Lower lobe of right lung (tissue), 2 donors: ENCODE measurements at places on chromosomes 1 and 21.

DNA sequence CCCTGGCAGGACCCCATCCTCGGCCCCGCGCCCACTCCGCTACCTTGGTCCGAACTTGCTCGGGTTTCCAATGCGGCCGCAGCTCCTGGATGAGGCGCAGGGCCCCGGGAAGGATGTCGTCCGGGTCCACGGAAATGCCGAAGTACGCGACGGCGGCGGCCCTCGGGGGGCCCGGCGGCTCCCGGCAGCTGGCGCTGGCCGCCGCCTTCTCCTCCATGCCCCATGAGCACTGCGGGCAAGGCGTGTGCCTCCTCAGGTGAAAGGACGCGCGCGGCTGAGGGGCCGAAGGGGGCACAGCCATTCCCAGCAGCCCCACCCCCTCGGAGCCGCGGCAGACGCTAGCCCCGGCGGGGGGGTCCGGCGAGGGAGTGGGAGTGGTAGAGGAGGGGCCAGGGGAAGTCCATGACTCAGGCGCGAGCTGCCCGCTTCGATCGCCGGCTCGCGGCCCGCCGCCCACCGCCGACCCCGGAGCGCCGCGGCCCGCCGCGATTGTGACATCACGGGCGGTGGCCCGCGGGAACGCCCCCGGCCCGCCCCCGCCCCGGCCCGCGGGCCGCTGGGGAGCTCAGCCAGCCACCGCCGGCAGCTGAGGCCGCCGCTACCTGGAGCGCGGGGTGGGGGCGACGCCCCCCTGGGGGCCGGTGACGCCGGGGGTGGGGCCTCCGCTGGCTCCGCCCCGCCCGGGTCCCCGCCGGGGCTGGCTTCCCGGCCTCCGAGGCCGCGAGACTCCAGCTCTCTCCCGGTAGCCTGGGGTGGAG, at the start of gene ETNK2:
Gene ETNK2 (minus strand): TSS at position 493 of the 758 bp plus-strand sequence. CDS start 192 bp downstream, at position 301.
- DNase-seq, result peak; percentile 61

DNA sequence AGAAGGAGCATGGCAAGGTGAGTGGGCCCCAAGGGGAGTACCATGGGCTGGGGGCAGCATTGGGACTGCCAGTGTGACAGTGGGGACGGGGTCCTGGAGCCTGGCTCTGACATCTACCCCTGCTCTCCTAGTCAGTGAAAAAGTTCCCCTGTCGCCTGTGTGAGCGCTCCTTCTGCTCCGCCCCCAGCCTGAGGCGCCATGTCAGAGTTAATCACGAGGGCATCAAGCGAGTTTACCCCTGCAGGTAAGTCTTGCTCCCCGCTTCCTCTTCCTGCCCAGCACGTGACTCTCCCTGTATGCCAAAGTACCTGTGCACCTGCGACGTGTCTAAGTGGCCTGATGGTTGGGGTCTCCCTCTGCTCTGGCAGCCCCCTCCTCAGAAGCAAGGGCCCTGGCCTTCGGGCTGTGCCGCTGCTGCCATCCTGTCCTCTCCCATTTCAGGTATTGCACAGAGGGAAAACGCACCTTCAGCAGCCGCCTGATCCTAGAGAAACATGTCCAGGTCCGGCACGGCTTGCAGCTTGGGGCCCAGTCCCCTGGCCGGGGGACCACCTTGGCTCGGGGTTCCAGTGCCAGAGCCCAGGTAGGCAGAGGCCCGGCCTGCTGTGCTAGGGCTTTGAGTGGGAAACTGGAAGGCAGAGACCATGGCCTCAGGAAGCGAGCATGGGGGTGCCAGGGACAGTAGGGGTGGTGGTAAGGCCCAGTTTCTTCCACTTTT, 8.1 kb downstream of the ZNF687 start:
- no peak for DNase-seq

DNA sequence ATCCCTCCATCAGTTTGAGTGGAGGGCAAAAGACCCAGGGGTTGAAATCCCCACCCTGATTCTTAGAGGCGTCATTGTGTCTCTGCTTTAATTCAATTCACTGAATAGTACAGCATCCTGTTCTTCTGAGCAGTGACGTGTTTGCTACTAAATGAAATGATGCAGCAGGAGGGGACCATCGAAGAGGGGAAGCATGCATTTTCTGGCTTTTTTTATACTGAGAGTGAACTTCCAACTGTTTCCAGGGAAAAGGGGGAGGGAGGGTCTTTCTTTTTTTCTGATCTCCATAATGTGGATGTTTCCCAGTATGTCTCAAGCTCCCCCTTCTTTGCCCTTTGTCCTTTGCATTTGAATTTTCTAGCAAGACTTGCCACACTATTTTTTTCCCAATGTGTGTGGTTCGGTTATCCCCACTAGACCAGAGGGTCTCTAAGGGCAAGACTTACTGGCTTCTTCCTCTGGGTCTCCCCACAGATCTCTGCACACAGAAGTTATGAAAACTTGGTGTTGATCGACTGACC, 2.7 kb downstream of the INTS3 start:
- no peak for DNase-seq

DNA sequence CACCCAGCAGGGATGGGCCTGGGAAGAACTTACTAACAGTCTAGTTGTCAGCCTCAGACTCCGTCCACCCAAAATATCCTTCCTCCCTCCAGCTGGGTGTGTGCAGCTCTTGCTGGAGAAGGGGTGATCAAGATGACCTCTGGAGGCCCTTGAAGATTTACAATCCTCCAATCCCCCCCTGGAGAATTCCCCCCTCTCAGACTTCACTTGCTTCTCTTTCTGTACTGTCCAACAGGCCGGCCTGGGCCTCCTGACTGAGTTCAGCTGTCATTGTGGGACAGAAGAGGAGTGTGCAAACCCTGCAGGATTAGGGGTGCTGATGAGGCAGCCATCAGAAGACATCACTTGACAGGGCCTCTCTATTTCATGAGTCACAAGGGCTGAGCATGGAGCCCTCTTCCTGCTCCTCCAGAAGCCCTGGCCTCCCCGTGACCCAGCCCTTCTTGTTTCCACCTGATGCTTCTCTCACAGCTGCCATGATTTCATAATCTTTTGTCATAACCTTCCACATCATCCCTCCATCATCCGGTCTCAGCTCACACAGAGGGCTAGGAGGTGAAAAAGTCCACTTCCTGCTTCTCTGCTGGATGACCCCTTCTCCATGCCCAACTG, 17.5 kb upstream of the IGFN1 start:
- DNase-seq, result no peak

DNA sequence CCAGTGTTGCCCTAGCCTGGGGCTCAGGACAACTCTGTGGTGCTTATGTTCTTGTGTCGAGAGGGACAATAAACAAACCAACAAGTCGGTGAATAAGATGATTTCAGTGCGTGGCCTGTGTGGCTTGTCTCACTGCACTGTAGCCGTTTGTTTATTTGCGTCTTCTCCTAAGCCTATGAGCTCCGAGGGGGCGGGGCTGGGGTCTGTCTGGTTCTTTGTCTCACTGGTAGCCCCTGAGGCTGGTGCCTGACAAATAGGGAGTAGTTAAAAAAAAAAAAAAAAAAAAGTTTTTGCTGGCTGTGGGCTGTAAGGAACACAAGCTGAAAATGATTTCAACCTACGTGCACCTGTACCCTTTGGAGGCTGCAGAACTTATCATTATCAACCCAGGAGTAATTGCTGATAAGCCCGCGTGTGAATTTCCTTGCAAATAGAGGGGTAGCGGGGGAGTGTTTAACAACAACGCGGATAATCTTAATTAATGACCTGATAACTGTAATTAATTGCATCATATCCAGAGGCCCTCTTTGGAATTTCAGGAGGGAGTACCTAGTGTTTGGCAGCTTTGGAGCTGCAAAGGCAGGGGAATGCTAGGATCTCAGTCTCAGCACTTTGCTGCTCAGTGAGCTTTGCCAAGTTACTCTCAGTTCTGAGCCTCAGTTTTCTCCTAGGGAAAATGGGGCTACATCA, 925 bp upstream of the ARHGEF10L start:
- no peak for DNase-seq

GRCh38 chr21:46243960-46244361, 15.4 kb upstream of the LSS start:
- no peak for DNase-seq

DNA sequence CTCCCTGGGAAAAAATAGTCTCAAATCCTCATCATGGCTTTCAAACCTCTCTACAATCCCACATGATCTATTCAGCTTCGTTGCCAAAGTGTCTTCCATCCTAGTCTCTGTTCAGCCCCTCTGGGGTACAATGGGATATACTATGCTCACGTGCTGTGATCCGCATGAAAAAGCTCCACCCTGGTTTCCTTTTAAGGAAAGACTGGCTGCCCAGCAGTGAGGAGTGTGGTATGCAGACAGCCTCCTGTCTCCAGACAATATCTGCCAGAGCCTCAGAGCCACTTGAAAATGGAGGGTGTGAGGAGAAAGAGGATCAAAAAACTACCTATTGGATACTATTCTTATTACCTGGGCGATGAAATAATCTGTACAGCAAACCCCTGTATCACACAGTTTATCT, 194.5 kb downstream of the LHX8 start:
- DNase-seq, result no peak

GRCh38 chr1:151774256-151774922, 11.1 kb upstream of the MRPL9 start:
- no peak for DNase-seq

DNA sequence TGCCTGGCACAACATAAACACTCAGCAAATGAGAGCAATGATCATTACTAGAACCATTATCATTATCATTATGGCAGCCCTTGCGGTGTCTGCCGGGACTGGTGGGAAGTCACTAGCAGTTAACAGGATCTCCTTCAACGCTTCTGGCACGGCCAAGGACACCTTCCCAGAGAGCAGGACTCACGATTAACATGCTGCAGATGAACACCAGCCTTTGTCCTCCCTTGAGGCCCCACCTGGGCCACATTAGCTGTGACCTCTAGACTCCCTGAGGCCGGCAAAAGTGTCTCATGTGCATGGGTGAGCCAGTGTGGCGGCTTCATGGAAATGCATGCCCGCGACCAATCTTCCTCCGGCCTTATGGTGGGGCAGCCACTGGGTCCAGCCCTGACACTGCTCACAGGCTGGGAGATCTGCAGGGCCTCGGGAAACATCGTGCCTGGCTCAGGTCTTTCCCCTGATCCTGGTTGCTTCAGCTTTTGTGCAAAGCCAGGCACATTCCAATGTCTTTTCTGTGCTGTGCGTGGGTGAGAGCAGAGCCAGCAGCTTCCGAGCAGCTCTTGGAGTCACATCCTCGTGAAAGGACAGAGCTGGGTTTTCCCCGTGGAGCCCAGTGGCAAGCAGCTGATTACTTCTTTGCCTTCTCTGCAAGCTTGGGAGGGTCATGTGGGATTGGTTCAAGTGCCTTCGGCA, 107.3 kb downstream of the HMGB4 start:
- DNase-seq, result no peak
